ENCODE measurements at places on chromosomes 3 and 15. TPM values are rescaled to one million over a fixed set of nuclear protein-coding genes. Genes with fewer than 3 reads are reported as not detected.

DNA sequence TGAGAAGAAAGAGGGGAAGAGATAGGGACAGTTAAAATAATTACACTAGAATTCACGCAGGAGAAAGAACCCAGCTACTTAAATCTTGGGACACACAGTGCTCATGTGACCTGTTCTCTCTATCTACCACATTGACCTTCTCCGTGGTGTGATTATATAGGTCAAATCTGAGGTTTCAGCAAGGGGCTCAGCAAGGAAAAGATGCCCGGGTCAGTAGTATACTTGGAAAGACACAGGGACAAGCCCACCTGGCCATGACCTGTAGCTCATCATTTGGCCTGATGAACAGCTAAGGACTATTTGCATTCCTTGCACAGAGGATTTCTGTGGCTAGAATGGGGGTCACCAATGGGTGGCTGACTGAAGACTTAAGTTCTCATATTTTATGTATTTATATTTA lies 71.9 kb downstream of the SSR3 start:
- no peak for DNase-seq

DNA sequence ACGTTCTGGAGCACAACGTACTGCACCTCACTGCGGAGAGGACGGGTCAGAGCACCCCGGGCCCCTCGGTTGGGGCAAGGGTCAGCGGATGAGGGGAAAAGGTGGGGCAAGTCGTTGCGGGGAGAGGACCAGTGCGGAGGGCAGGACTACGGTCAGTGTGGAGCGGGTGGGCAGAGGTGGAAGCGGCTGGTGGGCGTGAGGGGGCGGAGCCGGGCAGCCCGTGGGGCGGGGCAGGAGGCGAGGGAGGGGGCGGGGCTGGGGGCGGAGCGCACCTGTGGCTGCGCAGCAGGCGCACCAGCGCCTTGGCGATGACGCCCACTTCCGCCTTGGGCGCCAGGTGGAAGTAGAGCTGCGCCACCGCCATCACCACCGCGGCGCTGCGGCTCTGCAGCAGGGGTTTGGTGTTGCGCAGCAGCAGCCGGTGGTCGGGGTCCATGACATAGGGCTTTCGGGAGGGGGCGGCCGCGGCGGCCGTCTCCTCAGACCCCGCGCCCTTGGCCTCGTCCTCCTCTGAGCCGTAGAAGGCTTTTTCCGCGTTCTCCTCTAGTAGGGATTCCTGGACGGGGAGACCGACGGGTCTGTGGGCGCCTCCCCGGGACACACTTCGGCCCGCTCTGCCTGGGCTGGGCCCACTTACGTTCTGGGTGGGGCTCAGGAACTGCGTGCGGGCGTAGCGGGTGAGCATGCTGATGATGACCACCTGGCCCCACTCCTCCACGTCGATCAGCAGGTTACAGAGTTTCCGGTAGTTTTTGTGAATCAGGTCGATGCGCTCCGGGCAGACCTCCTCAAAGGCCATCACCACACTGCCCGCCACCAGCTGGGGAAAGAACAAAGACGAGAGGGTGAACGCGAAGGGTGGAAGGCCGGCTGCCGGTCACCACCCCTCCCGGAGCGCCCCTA lies 29.2 kb downstream of the AP3B2 start:
- no peak for DNase-seq

DNA sequence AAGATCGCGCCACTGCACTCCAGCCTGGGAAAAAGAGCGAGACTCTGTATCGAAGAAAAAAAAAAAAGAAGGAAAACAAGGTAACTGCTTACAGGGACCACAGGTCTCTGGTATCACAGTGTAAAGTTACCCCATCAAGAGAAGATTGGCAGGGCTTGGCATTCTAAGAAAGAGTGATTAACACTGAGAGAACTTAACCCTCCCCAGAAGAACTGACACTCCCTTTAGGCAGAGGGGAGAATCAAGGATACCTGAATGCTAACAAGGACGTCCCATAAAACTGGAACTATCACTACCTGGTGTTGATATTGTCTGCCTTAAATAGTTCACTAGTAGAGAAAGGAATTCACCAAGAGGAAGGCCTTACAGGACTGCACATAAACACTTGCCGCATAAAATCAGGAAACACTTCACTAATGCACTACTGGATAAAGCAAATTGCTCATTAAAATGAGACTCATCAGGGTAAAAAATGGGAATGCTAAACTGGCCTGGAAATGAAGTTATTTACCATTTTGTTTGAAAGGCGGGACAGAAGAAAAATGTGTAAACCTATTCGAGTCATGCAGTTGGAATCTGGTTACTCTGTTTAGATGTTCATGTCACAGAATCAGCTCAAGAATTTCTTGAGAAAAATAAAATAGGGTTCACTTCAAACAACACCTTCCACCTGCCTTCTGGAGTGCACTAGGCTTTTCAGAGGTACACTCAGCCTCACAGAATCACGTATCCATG lies 121.6 kb downstream of the FOXP1 start:
- no peak for DNase-seq

- DNase-seq, result no peak
Observed at GRCh38 chr15:44066211-44066827, 128.8 kb downstream of the FRMD5 start.

The MUSTN1 gene
- total RNA-seq, result not detected

DNA sequence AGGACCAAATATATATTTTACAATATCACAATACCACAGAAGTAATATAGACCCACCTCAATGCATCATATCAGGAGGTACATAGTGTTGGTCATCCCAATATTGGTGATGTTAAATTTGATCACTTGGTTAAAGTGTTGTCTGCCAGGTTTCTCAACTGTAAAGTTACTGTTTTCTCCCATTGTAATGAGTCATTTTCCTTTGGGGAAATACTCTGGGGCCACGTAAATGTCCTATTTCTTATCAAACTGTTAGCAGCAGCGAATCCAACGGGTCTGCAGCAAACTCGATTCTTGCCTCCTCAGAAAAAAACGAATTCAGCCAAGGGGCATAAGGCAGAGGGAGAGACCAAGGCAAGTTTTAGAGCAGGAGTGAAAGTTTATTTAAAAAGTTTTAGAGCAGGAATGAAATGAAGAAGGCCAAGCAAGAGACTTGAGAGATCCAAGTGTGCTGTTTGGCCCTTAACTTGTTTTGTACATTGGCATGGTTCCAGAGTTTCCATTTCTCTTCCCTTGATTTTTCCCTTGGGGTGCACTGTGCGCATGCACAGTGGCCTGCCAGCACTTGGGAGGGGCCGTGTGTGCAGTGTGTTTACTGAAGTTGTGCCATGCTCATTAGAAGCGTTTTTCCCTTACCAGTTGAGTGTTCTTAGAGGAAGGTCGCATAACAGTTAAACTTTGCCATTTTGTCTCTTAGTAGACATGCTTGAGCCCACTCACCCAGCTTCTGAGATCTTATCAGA lies 512.5 kb downstream of the AGBL1 start:
- DNase-seq, result no peak

The EXD1 gene
- not detected for total RNA-seq

- no peak for DNase-seq
Observed at GRCh38 chr3:191003742-191004141, 141.2 kb upstream of the GMNC start.

The STX19 gene
- 7.2 TPM for total RNA-seq

DNA sequence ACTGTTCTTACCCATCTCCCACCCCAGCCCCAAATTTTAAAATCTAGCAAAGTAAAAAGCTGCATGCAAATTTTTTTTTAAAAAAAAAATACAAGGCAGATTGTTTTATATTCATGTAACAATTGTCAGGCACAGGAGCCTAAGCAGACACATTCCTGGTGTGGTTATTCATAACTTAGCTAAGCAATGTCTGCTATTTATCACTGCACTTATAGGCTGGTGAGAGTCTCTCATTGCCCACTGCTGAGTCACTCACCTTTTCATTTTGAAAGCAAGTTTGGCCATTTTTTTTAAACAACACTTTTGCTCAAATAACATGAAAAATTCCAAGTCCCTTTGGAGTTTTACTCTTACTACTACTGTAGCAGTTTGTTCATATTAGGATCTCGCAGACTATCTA lies 413.9 kb downstream of the RBMS3 start:
- DNase-seq, result no peak

The PARP14 gene
- total RNA-seq, result 30.9 TPM

- DNase-seq, result no peak
Observed at GRCh38 chr15:63801910-63802309, 31.8 kb downstream of the HERC1 start.

- no peak for DNase-seq
Observed at GRCh38 chr15:90015749-90016148, 14.6 kb downstream of the ZNF710 start.

- DNase-seq, result no peak
Observed at GRCh38 chr3:13317596-13318320, 102.4 kb downstream of the NUP210 start.

The FBXO40 gene
- total RNA-seq, result not detected
